Activated CD8-positive, alpha-beta T cell treated with anti-CD3 and anti-CD28 coated beads, Interleukin-2, amount 10 ng/mL, durations not matched to agents 7 days and 5 days (primary cell): ENCODE measurements at places on chromosomes 6 and 20. TPM values are rescaled to one million over a fixed set of nuclear protein-coding genes. Genes with fewer than 3 reads are reported as not detected.

GRCh38 chr20:56925082-56925830 lies 296.1 kb downstream of the TFAP2C start:
- no peak overlapping the region for H3K27ac ChIP-seq
- no peak overlapping the region for H3K4me3 ChIP-seq
- H3K4me1 ChIP-seq = no peaks in the 10 kb centered on the region
- DNase-seq = no peak
- H3K27me3 ChIP-seq = peaks cover 60% of the 10 kb centered on the region

COX4I2 gene
- not detected for total RNA-seq

GRCh38 chr6:84284428-84285049 lies 57.1 kb upstream of the CEP162 start:
- H3K27ac ChIP-seq = no peak overlapping the region
- peaks cover 6% of the 10 kb centered on the region for H3K27me3 ChIP-seq
- H3K4me1 ChIP-seq = no peaks in the 10 kb centered on the region
- no peaks in the 10 kb centered on the region for H3K36me3 ChIP-seq

DNA sequence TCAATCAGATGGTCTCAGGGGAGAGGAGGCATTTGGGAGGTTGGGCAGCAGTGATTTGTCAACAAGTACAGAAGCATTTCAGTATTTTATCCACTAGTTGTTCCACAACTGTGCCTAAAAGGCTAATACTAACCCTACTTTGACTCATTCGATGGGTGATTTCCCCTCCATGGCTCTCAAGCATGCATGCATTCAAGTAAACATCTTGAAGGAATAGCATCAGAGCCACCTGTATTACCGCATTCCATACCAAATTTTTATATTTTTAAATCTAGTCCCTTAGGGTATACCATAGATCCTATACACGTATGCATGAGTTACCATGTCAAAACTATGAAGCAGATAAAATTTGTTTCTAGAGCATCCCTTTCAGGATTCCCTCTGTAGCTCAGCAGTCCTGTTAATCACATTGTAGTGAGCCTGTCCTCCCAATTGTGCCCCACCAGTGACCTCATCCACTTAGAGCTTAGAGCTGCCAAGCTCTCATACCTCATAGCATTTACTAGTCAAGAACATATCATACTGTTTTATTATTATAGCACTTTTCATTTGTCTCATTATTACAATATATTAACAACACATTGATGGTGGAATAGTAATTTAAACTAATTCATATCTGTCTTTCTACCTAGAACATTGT lies 213.8 kb downstream of the LAMA2 start:
- no peak for DNase-seq
- H3K27me3 ChIP-seq = no peaks in the 10 kb centered on the region
- no peak overlapping the region for H3K27ac ChIP-seq

DNA sequence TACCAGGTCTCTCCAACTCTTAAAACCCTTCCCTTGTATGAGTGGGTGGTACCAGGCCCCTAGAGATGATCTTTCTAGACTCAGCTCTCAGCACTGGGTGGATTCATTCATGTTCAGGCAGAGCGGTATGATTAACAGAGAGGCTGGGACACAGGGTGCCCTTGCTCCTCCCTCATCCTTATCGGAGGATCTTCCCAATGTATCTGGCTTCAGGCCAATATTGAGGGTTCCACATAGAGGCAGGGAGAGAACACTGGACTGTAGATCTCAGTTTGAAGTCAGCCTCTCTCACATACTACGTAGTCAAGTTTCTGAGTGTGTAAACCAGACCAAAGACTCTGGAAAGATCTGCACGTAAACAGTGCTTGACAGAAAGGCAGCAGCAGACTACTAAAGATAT lies 366.2 kb downstream of the DHX35 start:
- H3K4me3 ChIP-seq = no peak overlapping the region
- H3K36me3 ChIP-seq = no peaks in the 10 kb centered on the region
- H3K27ac ChIP-seq = no peak overlapping the region
- no peaks in the 10 kb centered on the region for H3K4me1 ChIP-seq
- peaks cover 3% of the 10 kb centered on the region for H3K27me3 ChIP-seq

GRCh38 chr6:104653781-104654180 lies 205.9 kb downstream of the HACE1 start:
- no peak for DNase-seq
- no peaks in the 10 kb centered on the region for H3K4me1 ChIP-seq
- no peak overlapping the region for H3K4me3 ChIP-seq

- DNase-seq = no peak
- H3K27me3 ChIP-seq = no peaks in the 10 kb centered on the region
- H3K4me3 ChIP-seq = no peak overlapping the region
- H3K27ac ChIP-seq = no peak overlapping the region
Measured at GRCh38 chr20:53826597-53827291, 233.1 kb upstream of the ZNF217 start.

GRCh38 chr20:37348792-37349516 lies 3.0 kb downstream of the SRC start:
- H3K4me1 ChIP-seq = peaks cover 19% of the 10 kb centered on the region
- H3K4me3 ChIP-seq = no peak overlapping the region
- no peak for DNase-seq

- no peak overlapping the region for H3K27ac ChIP-seq
- no peaks in the 10 kb centered on the region for H3K36me3 ChIP-seq
Measured at GRCh38 chr20:63322146-63322932, 29.4 kb downstream of the COL20A1 start.

DNA sequence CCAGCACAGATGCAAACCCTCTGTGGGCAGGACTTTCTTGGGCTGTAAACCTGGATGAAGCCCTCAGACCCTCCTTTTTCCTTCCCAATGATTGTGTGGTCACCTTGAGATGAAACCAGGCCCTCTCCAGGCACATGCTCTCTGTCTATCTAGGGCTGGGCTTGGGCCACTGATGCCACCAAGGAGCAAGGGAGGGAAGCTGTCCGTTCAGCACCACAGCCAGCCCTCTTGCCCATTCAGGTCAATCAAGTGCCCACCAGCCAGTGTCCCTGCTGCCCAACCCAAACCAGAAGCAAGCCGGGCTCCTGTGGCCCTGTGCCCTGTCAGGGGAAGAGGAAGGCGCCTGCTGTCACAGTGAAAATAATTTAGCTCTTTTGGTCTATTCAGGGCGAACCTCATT lies 8.0 kb downstream of the STMN3 start:
- H3K4me3 ChIP-seq = no peak overlapping the region
- H3K4me1 ChIP-seq = no peaks in the 10 kb centered on the region
- H3K27ac ChIP-seq = no peak overlapping the region
- H3K27me3 ChIP-seq = no peaks in the 10 kb centered on the region
- no peak for DNase-seq

DNA sequence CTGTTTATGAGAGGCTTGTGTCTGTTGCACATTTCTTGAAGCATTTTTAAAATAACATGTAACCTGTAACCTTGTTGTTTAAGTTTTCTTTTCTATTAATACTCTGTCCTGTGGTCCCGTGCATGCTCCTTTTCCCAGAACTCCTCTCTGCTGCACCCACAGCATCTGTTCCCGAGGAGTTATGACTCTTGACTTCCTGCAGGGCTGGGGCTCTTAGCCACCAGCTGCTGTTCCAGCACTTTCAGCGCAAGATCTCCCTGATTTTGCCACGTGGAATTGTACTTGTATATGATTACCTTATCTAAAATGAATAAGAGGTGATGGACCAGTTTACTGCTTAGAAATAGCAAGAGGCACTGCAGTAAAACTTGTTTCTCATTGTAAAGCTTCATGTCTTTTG lies 150.6 kb downstream of the QKI start:
- H3K27ac ChIP-seq = no peak overlapping the region

TSHZ2 gene
- total RNA-seq = not detected

BPI gene
- not detected for total RNA-seq

CCN2 gene
- total RNA-seq = not detected

TRIM15 gene
- not detected for total RNA-seq

RSPH9 gene
- total RNA-seq = not detected

DNA sequence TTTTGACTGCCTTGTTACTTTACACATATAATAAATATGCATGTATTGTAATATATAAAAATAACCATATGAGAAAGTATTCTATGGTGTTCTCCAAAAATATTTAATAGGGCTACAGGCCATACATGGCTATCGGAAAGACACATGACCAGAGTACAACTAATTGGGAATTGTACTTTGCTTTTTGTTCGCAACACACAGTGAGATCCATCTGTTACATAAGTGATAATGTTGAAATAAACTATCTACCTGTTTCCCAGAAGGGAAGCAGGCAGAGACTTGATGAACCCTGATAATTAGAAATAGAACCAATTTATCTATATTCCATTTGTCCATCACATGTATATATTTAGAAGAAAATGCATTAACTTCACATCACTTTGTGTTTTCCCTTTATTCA lies 344.0 kb upstream of the PLCB4 start:
- no peak overlapping the region for H3K27ac ChIP-seq
- no peaks in the 10 kb centered on the region for H3K4me1 ChIP-seq
- H3K27me3 ChIP-seq = no peaks in the 10 kb centered on the region

DNA sequence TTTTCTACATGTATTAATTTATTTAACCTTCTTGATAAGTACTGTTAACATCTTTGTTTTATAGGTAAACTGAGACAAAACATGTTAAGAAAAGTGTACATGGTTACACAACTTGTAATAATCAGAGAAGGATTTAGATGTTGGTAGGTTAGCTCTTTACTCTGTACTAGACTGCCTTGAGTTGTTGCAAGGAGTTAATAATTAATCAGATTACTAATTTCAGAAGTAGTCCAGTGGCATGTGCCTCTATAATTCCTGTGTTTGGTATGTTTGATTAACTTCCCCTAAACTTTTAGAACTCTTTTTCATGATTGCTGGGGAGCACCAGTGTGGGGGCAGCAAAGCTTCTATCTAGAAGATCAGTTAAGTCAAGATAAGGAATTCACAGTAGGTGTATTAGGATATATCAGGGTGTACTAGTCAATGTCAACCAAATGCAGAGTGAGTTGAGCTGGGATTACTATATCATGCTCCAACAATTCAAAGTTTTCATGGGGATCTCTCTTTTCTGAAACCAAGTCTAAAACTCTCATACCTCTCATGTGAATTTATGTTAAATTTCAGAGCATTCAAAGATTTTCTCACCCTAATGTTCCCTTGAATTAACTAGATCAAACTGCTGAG lies 129.7 kb upstream of the AHI1 start:
- no peak overlapping the region for H3K4me3 ChIP-seq
- no peak for DNase-seq
- no peak overlapping the region for H3K27ac ChIP-seq
- H3K4me1 ChIP-seq = peaks cover 18% of the 10 kb centered on the region

- no peak overlapping the region for H3K4me3 ChIP-seq
- peaks cover 3% of the 10 kb centered on the region for H3K27me3 ChIP-seq
Measured at GRCh38 chr6:14543971-14544585, 426.5 kb downstream of the CD83 start.

GRCh38 chr20:24048024-24048611 lies 59.5 kb upstream of the GGTLC1 start:
- H3K4me3 ChIP-seq = no peak overlapping the region
- no peak for DNase-seq
- no peak overlapping the region for H3K27ac ChIP-seq
- H3K27me3 ChIP-seq = no peaks in the 10 kb centered on the region
- H3K36me3 ChIP-seq = peaks cover 5% of the 10 kb centered on the region

DNA sequence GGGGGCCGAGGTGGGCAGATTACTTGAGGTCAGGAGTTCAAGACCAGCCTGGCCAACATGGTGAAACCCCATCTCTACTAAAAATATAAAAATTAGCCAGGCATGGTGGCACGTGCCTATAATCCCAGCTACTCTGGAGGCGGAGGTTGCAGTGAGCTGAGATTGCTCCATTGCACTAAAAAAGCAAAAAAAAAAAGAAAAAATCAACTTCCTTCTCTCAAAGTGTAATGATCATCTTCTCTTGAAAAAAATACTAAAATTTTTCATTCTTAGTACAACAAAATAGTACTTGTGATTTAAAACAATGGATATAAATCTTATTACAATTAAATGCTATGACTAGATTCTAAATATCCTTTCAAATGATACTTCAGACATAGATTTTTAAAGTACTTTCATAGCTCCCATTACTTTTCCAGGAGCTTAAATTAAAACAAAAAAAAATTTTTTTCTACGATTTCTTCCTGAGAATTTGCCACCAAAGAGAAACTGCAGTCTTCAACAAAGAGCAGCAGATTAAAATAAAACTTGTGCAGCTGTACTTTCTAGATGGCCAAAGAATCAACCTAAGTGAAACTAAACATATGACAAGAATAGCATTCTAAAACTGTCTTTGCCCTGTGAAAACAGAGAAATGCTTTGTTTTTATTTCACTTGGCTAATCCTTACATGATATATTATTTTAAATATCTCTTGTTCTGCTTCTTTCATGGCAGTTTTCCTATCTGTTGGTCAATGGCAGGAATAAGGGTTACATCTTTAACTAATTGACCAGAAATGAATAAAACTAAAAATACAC lies 75.2 kb downstream of the MAP3K5 start:
- H3K27ac ChIP-seq = no peak overlapping the region
- H3K4me1 ChIP-seq = peaks cover 28% of the 10 kb centered on the region
- no peak for DNase-seq
- no peak overlapping the region for H3K4me3 ChIP-seq
